ENCODE measurements at places on chromosomes 16 and 17. TPM values are rescaled to one million over a fixed set of nuclear protein-coding genes. Genes with fewer than 3 reads are reported as not detected.

The OR3A2 gene
- 1.7 TPM for total RNA-seq

The SYCE1L gene
- 0.22 TPM for total RNA-seq

The SOST gene
- not detected for total RNA-seq

The ANKFN1 gene
- not detected for total RNA-seq

The ERBB2 gene
- 34.6 TPM for total RNA-seq

The CRISPLD2 gene
- 127 TPM for total RNA-seq

The HOXB1 gene
- not detected for total RNA-seq

The PRCD gene
- total RNA-seq = 4.3 TPM

The EXOC3L1 gene
- not detected for total RNA-seq

The BCL6B gene
- total RNA-seq = under 0.01 TPM

The CHST4 gene
- total RNA-seq = not detected

The CA4 gene
- not detected for total RNA-seq

The BAIAP2 gene
- total RNA-seq = 32.8 TPM

The CHST5 gene
- under 0.01 TPM for total RNA-seq

The CPHXL gene
- not detected for total RNA-seq

The RPRML gene
- not detected for total RNA-seq

The TBC1D3E gene
- total RNA-seq = not detected

The CTF1 gene
- 4.4 TPM for total RNA-seq

The LIMD2 gene
- total RNA-seq = 9.9 TPM

The G6PC3 gene
- 32.8 TPM for total RNA-seq

The MT4 gene
- not detected for total RNA-seq

The MAP2K6 gene
- 2.0 TPM for total RNA-seq

The TRPV3 gene
- 5.5 TPM for total RNA-seq

The ZP2 gene
- not detected for total RNA-seq

The GSG1L gene
- total RNA-seq = not detected

The NPIPB13 gene
- total RNA-seq = 0.29 TPM

The CFAP97D1 gene
- total RNA-seq = not detected

The FOXN1 gene
- total RNA-seq = not detected

The EMC8 gene
- total RNA-seq = 41.8 TPM

The PIRT gene
- total RNA-seq = not detected

The CD300E gene
- total RNA-seq = not detected

The HOXB6 gene
- 0.29 TPM for total RNA-seq

The KRT23 gene
- total RNA-seq = not detected
